ENCODE measurements at places on chromosomes 16 and 17. TPM values are rescaled to one million over a fixed set of nuclear protein-coding genes. Genes with fewer than 3 reads are reported as not detected.

The SPATA33 gene
- total RNA-seq, result 1.6 TPM

The C16orf89 gene
- 3.5 TPM for total RNA-seq

The RPRML gene
- total RNA-seq, result not detected

The KRTAP1-3 gene
- total RNA-seq, result not detected

The CAMKK1 gene
- 3.8 TPM for total RNA-seq

The KRT36 gene
- total RNA-seq, result not detected

The NAA38 gene
- 105 TPM for total RNA-seq

The RHBDL1 gene
- total RNA-seq, result 2.1 TPM

The MYH13 gene
- total RNA-seq, result not detected

The HNF1B gene
- not detected for total RNA-seq

The CD300H gene
- total RNA-seq, result not detected

The WSCD1 gene
- 10.6 TPM for total RNA-seq

The CFAP97D1 gene
- total RNA-seq, result not detected

The CMTM2 gene
- total RNA-seq, result 0.35 TPM

The CCL4L2 gene
- total RNA-seq, result not detected

The SBK1 gene
- 1.4 TPM for total RNA-seq

The KIAA0513 gene
- total RNA-seq, result 7.4 TPM

Measured in Right ventricle myocardium inferior (tissue), 1 donor.